ENCODE measurements at places on chromosomes 4 and X.
A peak's percentile ranks its signal among the peaks of the same experiment; 100 is the strongest.

- DNase-seq: no peak
Measured at GRCh38 chrX:124401696-124402095, 55.3 kb downstream of the SH2D1A start.

- no peak for DNase-seq
Measured at GRCh38 chrX:28042826-28043564, 61.7 kb upstream of the DCAF8L1 start.

DNA sequence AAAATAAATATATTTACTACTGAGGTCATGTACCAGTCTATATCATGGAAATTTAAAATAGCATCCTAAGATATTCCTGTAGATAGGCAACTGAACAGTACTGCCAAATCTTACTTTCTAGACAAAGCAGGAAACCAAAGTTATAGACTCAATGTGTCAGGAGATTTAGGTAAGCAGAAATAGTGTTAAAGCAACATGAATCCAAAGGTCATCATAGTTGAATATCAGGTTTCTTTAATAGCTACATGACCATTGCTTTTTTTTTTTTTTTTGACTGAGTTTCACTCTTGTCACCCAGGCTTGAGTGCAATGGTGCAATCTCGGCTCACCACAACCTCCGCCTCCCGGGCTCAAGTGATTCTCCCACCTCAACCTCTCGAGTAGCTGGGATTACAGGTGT is 20.2 kb upstream of the ACSL4 start:
- DNase-seq: no peak

DNA sequence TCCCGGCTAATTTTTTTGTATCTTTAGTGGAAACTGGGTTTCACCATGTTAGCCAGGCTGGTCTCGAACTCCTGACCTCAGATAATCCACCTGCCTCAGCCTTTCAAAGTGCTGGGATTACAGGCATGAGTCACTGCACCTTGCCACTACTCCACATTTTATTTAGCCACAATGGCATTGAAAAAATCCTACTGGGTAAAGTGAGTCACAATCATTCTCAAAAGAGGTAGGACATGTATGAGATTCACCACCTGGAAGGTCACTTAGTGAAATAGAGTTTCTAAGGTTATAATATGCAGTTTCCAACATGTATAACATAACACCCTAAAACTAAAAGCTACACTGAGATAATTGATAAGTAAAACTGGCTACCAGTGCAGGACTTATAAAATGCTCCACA is 159.2 kb downstream of the BTC start:
- no peak for DNase-seq

- no peak for DNase-seq
Measured at GRCh38 chr4:156673483-156673882, 298.1 kb downstream of the PDGFC start.

GRCh38 chr4:122479935-122480416 is 23.5 kb upstream of the IL2 start:
- DNase-seq: no peak

- DNase-seq: peak; percentile 68
Measured at GRCh38 chrX:14039344-14039743, 9.7 kb upstream of the GEMIN8 start.

GRCh38 chr4:122978109-122978508 is 55.7 kb upstream of the NUDT6 start:
- DNase-seq: no peak

DNA sequence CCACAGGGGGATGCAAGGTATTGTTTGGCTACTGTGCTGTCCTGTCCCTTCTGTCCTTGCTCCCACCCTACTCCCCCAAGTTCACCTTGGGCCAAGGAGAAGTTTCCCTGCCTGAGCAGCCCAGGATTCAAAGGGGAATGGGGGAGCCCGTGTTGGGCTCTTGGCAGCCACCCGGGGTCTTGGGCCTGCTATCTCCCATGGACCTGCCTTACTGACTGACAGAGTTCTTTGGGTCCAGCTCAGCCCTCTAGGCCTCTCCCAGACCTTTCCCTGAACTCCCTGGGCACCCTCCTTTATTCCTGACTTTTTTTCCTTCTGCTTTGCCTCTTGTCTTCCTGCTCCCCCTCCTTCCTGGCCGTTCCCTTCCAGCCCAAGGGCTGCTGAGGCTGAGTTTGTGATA is 67.4 kb downstream of the STARD8 start:
- no peak for DNase-seq

- no peak for DNase-seq
Measured at GRCh38 chr4:82551734-82552133, 10.1 kb downstream of the TMEM150C start.

DNA sequence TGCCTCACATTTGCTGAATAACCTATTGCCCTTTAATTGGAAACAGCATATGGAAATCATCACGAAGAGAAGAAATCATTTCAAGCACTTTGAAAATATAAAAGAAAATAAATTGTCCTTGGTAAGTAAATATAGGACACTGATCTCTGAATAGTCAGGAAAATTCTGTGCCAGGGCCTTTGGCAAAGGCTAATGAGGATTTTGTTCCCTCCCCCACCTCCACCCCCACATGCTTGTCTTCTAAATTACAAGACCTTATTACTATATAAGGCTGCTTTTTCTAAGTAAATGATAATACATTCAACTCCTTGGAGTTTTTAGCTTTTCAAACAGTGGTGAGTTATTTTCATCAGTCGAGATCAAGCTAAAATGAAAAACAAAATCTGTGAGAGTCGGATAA is 15.8 kb downstream of the SYNPO2 start:
- DNase-seq: no peak

- no peak for DNase-seq
Measured at GRCh38 chrX:109902665-109903064, 100.2 kb upstream of the TMEM164 start.

- DNase-seq: no peak
Measured at GRCh38 chr4:113657586-113658233, 103.8 kb downstream of the CAMK2D start.

DNA sequence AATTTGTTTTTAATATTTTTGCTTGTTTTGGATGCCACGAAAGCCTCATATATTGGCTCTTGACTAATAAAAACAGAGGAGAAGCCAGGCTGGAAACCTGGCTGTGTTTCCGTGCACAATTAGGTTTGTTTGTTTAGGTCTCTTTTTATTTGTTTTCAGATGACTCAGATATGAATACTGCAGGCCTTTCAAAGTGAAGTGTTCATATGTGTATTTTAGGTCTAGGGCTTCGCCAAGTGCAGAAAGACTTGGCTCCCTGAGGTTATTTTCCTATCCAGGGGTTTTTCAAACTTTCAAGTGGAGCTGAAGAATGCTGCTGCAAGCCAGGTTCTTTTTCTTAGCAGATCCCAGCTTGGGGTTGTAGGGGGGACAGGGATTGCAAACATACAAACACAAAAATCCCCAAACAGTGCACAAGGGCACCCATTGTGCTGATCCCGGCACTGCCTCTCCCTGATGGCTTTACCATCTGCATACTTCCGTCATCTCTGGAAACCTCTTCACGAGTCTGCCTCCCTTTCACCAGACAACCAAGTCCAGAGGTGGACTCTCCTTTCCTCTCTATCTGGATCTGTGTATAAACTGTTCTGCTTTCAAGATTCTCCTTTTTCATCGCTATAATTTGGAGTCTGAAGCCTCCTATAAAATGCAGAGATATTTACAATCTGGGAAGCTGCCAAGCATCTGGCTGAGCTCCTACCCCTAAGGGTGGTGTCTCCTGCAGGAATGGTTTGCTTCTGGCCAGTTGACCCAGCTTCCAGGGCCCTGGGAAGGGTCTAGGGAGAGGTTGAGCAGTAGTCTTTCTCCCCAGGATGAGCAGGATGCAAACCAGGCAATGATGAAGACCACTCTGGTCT is 108.6 kb downstream of the SMIM20 start:
- DNase-seq: no peak

- DNase-seq: no peak
Measured at GRCh38 chr4:152690706-152691651, 11.2 kb upstream of the TMEM154 start.

DNA sequence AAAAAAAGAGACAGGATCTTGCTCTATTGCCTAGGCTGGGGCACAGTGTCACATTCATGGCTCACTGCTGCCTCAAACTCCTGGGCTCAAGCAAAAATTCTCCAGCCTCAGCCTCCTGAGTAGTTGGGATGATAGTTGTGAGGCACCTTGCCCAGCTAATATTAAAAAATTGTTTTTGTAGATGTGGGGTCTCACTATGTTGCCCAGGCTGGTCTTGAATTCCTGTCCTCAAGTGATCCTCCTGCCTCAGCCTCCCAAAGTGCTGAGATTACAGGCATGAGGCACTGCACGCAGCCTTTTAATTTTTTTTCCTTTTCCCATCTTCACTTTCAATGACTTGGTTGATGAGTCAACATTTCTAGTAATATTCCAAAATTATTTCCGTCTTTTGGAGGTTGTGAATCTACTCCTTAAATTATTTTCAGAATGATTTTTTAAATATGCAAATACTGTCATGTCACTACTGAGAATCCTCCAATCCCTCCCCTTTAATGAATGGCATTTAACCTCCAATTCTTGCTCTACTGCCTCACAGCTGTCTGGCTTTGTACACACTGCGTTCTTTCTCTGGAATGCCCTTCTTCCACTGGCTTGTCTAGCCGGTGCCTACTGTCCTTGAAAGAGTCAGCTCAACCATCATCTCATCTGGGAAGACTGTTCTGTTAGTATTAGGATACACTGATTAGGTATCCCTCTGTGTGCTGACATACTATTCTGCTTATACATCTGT is 27.5 kb upstream of the DCTD start:
- no peak for DNase-seq

DNA sequence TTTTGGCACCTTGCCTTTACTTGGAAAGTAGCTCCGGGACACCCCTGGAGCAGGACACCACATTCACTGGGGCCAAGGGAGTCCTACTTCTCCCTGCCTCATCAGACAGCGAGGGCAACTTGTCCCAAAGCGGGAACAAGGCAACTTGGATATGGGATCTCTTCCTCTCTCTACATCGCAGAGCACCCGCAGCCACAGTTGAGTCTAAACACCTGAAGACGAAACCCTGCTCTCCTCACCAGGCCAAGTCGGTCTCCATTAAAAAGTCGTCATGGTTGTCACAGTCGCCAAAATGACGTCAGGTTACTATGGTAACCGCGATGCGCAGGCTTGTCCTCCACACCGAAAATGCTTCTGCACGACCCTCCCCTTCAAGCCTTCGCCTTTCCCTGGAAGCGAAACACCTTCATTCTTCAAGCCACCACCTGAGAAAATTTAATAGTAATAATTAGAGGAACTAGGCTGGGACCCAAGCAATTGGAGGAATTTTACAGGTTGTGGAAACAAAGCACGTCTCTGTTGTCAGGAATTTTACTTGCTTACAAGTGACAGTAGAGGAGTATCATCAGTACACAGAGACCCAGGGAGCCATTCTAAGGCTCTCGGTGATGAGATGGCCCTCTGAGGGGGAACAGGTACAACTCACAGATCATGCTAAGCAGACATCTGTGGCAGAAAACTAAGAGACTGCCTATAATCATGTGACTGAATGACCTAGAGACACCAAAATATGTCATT is 30.5 kb upstream of the TCEAL4 start:
- DNase-seq: peak; percentile 55

Data from head of caudate nucleus (tissue), 42 donors.